ENCODE measurements at places on chromosomes 2 and 18.

GRCh38 chr2:101082998-101083397 is 68.2 kb downstream of the TBC1D8 start:
- no peak for DNase-seq

DNA sequence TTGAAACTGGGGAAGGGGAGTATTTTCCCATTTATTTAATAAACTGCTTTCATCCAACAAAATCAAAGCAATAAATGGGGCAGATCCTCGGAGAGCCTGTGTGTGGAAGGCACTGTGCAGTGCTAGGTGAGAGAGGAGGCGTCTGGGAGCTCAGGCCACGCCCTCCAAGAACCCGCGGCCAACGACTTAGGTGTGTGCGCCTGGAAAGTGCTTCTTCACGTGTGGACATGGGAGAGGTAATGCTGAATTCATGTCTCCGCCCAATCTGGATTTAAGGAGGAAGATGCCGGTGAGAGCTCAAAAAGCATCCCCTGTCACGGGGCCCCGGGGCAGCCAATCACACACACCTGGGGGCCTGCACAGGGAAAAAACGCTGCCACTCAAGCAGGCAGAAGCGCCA is 77.4 kb downstream of the HDAC4 start:
- no peak for DNase-seq

- DNase-seq = no peak
Observed at GRCh38 chr2:226526716-226527115, 272.9 kb downstream of the IRS1 start.

DNA sequence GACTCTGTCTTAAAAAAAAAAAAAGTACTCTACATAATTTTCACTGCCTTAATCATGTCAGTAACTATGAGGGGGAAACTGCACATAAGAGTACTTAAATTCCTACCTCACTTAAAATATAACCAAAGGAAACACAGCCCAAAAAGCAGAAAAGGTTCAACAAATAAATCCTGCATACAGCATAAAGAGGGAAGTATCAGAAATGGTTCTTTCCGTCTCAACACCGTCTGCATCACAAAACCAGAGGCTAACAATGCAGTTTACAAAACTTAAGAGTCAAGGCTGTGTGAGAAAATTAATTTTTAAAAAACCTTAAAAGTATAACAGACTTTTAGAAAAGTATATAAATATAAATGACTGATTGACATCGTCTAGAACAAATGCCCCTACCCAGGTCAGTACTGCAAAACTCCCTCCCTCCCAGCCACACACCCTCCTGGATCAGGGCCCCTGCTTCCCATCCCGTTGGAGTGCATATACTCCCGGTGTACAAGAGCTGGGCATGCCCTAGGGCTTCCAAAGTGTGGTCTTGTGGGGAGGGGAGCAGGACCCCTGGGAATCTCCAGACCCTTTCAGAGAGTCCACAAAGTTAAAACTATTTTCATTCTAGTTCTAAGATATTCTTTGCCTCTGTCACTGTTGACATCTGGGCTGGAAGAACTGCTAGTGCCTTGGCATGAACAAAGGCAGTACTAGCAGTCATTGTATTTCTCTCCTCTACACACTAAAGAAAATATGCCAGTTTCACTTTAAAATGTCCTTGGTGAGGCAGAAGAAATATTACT is 67.0 kb upstream of the SERTAD2 start:
- no peak for DNase-seq

GRCh38 chr2:218570850-218571249 is 2.2 kb downstream of the CNOT9 start:
- no peak for DNase-seq

GRCh38 chr2:74101574-74102300 is 46.0 kb downstream of the BOLA3 start:
- no peak for DNase-seq

Data from kidney epithelial cell (primary cell).